ENCODE measurements at places on chromosomes 2 and 18. TPM values are rescaled to one million over a fixed set of nuclear protein-coding genes. Genes with fewer than 3 reads are reported as not detected.

The DUSP19 gene
- 3.0 TPM for total RNA-seq

The CPLX4 gene
- total RNA-seq = not detected

The OTX1 gene
- total RNA-seq = not detected

The EMX1 gene
- total RNA-seq = not detected

The STPG4 gene
- 0.89 TPM for total RNA-seq

The MLPH gene
- total RNA-seq = 25.5 TPM

The SP5 gene
- total RNA-seq = 2.4 TPM

The POTEE gene
- 0.45 TPM for total RNA-seq

The SPDYA gene
- total RNA-seq = 3.3 TPM

The ELP2 gene
- 109 TPM for total RNA-seq

The SERPINB7 gene
- total RNA-seq = 0.53 TPM

Data from sciatic nerve (tissue), 2 donors.